ENCODE measurements at places on chromosomes 1 and 21.

DNA sequence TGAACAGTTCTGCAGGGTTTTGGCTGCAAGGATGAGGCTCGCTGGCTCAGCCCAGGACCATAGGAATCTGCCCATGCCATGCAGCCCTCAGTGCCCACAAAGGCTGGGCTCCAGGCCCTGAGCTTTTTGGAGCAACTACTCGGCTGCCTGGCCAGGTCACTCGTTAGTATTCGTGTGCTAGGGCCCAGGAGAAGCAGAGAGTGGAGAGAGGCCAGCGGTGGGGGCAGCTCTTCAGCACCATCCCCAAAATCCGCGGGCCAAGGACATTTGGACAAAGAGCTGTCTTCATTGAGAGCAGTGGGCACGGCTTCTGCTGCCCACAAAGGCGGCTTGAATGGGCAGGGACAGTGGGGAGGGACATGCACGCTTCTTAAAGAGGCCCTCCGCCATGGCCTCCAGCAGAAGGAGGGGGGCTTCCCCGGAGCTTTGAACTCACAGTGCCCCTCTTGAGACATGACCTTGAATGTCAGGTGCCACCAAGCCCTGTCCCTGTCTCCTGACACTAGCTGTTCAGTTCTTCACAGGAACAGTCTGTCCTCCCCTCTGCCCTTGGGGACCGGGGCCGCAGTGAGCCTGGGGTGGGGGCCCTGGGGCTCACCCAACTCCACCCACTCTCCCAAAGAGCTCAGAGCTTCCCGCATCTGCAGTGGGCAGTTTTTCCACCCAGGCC lies 106.1 kb upstream of the ARHGEF16 start:
- no peak for DNase-seq

GRCh38 chr21:17818186-17819113 lies 706 bp downstream of the C21orf91 start:
- peak; percentile 57 for DNase-seq

- no peak for DNase-seq
Observed at GRCh38 chr1:232657426-232658005, 27.6 kb upstream of the SIPA1L2 start.

GRCh38 chr1:172605641-172606040 lies 53.3 kb upstream of the FASLG start:
- no peak for DNase-seq

DNA sequence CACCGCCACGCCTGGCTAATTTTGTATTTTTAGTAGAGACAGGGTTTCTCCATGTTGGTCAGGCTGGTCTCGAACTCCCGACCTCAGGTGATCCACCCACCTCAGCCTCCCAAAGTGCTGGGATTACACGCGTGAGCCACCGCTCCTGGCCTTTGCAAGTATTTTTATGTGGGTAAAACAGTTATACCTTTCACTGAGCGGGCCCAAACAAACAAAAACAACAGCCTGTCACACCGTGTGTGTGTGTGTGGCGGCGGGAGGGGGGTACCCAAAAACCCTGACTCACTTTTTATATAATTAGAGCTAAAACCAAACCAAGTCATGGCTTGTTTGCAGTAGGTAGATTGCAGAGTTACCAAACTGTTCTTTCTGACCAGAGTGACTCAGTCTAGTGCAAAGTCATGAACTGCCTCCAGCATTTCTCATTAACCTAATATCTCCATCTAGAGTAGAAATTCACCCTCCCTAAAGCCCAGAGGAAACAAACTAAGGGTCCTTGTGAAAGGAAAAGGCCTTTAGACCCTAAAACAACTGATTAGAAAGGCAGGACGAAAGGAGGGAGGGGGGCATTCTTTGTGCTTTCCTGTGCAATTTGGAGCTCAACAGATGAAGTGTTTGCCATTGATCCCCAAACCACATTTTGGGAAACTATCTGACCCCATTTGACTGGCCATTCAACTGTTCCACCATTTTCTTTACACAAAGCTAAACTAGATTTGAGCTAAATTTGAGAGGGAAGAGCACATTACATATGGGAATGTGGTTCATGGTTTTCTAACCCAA lies 181.0 kb downstream of the DHRS3 start:
- peak; percentile 47 for DNase-seq

GRCh38 chr21:29114765-29115500 lies 15.5 kb upstream of the MAP3K7CL start:
- peak; percentile 51 for DNase-seq

DNA sequence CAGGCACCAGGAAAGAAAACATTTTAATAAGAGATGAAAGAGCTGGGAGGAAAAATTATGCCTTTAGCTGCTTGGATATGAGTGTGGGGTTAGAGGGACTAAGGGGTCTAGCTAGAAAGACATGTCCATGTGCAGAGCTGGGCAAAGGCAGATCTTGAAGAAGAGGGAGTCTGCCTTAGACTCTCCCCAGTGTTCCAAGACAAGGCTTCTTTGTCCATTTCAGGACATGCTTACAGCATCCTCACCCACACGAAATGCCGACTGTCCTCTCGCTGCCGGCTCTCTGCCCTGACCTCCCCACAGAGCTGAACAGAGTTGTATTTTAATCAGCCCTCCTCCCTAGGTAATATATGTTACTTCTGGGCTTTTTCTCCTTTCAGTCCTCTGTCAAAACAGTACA lies 100.7 kb upstream of the ATP1B1 start:
- DNase-seq = no peak

- DNase-seq = no peak
Observed at GRCh38 chr1:226915672-226915995, 24.5 kb upstream of the COQ8A start.

DNA sequence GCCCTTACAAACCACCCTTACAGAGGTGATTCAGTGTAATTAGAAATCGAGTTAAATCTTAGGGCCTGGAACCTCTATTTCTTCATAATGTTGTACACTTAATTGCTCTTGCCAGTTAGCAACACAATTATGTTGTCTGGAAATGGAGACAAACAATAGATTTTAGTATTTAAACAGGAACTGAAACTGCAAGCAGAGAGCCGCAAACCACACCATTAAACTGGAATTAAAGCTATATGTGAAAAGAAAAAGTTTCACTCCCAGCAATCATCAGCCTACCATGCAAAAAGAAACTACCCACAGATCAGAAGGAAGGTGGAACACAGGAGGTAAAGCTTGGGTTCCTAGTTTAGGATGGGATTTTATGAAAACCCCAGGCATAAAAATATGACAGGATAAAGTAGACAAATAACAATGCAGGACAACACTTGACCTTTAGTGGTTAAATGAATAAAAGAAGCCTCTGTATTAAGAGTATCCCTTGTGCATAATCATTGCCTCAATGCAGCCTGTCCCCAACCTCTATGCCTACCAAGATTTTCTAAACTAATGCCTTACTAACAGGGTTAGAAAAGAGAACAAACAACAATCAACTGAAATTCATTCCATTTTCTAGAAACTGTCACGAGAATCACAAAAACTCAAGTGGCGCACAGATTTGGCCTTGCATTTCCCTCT lies 304.3 kb upstream of the ESRRG start:
- DNase-seq = no peak

DNA sequence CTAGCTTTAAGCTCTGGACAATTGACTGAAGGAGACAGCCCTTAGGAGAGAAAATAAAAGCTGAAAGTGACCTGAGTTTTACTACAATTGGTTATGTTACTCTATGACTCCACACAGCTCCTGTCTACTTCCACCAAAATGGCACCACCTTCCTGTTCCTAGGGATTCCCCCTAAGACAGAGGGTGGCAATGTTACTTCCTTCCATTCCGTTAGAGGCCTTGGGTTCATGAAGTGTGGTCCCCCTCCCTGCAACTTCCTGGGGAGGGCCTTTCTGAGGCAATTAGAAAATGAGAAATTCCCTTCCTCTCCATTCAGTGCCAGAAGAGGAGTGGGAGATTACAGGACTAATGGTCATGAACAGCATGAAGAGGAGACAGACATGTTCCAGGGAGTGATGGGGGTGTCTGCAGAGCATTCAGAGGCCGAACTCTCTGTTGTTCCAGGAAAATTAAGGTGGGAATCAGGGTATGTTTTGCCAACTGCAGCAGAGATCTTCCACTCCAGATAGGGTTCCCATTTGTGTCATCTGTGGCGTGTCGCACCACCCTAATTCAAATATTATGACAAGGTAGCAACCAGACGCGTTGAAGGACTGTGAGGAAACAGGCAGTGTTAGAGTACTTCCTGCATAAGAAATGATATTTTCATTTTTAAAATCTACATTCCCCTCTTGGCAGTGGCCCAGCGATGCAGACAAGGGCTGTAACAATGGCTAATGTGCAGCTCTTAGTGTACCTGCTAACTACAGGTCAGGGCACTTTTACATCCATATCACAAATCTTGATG lies 53.1 kb upstream of the TRIM67 start:
- no peak for DNase-seq

DNA sequence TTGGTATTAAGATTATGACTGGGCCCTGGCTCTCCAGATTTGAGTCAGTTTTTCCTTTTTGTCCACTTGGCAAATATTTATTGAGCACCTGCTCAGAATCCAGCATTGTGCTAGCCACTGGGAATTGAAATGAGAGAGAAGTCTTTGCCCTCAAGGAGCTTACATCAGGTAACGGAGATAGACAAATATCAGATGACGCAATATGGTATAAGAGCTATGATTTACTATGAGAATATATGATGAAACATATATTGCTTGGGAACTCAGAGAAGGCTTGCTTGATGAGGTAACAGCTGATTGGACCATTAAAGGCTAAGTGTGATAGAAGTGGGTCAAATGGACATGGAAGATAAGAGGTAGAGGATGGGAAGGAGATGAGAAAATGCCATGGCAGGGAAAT lies 41.0 kb upstream of the GPR88 start:
- DNase-seq = no peak

DNA sequence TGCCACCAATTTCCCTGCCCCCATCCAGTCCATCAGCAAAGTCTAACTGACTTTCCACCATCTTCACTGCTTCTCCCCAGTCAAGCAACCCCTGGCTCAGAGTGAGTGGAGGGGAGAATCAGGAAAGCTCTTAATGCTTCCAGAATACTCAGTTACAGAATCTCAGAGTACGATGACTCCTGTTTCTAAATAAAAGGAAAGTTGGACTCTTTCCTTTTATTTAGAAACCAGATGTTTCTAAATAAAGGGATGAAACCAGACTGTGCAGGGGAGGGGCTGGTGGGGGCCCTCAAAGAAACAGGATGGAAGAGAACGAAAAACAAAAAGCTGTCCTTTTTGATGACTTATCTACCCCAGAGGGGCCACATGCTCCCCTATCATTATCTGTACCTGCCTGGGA lies 85.2 kb upstream of the PPM1J start:
- DNase-seq = no peak

DNA sequence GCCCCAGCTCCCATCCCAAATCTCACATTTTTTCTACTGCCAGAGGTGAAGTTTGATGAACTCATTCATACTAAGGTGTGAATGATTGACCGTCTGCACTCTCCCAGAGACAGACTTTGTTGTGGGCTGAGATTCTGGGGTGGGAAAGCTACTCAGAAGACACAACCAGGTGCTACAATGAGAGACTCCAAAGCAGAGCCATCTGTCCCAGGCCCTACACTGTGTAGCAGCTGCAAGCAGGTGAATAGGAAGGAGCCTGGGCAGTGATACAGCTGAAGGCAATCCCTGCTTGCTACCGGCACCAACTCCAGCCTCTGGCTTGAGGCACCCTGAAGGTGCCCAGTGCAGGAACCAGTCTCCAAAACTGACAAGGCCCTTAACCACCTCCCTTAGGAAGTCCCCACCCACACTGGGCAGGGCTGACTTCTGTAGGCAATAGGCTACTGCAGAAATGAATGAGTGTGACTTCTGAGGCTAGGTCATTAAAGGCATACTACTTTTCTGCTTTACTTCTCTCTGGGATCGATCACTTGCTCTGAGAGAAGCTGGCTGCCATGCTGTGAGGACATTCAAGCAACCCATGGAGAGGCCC lies 79.7 kb upstream of the RUNX3 start:
- DNase-seq = no peak

DNA sequence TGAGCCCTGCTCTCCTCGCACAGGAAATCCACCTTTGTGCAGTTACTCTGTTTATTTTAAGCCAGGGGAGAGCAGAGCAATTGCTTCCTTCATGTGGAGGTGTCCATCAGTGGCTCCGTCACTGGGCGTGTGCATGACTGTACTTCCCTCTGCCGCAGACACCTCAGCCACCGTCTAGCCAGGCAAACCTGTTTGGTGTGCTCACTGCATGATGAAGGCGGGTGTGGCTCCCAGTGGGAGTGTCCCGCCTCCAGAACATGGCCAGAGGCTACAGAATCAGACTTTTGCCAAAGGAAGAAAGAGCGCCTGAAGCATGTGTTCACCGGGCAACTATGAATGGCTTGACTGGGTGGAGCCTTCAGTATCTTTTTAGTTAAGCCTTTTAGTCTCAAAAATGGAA lies 26.1 kb upstream of the LAMC2 start:
- no peak for DNase-seq

GRCh38 chr1:173426057-173426456 lies 51.1 kb upstream of the PRDX6 start:
- DNase-seq = no peak

DNA sequence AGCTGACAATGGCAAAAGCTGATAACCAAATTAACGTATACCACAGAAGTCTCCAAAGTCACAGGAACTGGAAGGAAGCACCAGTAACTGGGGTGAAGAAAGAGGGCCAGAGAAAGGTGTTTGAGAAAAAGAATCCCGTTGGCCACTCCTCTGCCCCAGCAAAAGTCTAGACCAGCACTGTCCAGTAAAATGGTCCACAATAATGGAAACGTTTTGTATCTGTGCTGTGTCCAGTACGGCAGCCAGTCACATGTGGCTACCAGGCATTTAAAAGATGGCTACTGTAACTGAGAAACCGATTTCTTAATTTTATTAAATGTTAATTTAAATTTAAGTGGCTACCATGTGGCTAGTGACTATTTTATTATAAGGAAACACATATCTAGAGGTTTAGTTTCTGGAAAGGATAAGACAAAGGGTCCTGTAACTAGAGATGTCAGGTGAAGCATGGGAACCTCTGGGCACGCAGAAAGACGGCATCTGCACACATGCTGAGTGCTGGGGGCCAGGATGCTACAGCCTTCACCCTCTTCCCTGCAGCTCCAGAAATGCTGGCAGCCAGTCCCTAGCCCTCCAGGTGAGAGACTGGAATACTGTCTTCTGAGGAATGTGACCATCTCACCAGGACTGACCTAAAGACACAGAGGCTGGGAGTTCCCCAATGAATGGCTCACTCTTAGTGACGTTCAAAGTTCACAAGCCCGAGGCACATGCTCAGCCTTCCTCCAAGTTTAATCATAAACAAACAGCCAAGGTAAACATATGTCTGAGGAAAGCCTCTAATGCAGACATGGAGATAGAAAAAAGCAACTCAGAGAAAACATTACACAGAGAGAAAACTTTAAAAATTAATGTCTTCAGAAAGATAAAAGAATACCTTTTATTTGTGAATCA lies 50.7 kb downstream of the JAK1 start:
- DNase-seq = no peak

DNA sequence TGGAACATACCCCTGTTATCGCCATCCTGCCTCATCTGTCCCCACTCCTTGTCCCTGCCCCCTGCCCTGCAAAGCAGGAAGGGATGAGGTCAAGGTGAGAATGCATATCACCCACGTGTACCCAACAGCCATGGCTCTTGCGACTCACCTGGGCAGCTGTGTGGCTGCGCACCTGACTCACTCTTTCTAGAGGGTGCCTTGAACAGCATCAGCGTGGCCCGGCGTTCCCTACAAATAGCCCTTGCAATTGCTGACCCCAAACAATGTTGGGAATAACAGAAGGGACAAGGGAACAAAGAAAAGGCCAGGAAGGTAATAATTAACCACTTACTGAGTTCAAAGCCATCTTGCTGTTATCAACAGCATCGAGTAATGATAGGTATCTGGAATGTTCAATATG lies 10.2 kb downstream of the TMPRSS2 start:
- no peak for DNase-seq

- DNase-seq = peak; percentile 79
Observed at GRCh38 chr21:41112740-41113692, 54.9 kb upstream of the BACE2 start.

- DNase-seq = peak; percentile 94
Observed at GRCh38 chr21:41612674-41613532, 104.9 kb upstream of the TMPRSS2 start.

Measured in GM03348 (cell line).